ENCODE measurements at places on chromosomes 13 and 19.

DNA sequence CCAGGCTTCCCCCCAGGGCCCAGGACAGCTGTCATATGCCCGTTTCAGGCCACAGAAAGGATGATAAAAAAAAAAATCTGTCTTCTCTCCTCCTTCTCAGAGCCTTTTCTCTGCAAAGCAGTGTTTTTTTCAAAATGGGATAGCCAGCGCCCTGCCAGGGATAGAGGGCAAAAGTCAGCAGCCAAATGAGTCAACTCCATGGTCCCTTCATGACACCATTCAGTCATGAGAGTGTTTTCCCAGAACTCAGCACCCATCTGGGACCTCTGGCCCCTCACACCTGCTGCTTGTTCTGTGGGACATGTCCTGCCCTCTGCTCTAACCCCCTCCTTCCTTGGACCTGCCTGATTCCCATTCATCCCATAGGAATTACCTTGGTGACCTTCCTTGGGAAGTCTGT is 95.0 kb downstream of the CYSLTR2 start:
- DNase-seq, result no peak

GRCh38 chr19:49150106-49150943 is 4.9 kb downstream of the HRC start:
- peak; percentile 91 for DNase-seq

DNA sequence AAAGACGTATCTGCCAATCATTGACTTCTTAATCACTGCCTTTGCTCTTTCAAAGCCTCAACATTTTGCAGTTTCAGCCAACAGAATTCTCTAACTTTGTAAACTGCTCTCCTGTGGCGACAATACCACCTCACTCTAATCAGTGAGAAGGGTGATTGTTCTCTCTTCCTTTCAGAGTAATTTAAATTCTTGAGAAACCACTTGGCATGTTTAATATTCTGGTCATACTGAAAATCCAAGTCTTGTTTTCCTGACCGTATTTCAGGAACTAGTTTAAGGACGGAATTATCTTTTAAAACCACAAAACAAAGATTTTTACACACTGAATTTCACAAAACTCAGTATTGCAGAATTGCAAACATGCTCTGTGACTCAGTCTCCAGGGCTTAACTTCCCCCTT is 5.2 kb upstream of the CDC16 start:
- no peak for DNase-seq

DNA sequence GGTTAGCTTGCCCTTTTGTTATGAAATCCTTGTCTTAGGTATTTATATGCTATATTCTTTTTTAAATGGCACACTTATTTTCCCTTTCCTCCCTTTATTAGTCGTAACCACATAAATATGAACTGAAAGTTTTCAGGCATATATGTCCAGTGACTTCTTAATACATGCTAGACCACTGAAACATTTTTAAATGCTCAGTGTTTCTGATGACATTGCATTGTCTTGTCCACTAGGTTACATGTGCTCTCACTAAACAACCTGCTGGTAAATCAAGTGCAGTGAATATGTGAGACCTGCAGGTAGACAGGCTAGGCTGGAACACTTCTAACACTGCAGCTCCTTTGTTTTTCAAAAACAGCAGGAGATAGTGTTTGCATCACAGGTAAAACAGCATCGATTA is 332.6 kb upstream of the DACH1 start:
- DNase-seq, result no peak

GRCh38 chr13:83153848-83154247 is 728.4 kb downstream of the SLITRK1 start:
- peak; percentile 1 for DNase-seq

DNA sequence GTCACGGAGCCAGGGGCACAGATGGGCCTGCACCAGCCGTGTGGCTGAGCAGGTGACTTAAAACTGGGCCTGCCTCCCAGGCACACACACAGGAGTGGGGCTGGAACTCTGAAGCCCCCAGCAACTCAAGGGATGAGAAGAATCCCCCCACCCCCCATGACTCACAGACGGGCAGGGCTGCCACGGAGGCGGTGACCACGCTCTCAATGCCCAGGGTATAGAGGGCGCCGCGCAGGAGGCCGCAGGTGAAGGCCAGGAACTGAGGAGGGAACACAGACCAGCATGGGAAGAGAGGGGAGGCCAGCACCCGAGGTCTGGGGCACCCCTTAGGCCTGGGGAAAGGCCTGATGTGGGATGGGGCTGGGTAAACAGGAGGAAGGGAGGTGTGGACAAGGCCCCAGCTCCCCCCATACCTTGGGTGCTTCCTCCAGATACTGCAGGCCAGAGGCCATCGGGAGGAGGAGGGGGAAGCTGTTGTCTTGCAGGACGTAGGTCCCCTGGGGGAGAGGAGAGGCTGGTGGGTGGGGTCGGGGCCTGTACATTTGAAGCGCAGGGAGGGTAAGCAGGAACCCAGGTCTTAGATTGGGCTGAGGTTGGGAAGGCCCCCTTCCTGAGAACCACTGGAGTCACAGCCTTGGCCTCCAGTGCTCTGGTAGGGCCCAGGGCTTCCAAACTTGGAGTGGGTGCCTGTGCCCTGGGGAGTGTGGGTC is 3.1 kb upstream of the NKPD1 start:
- DNase-seq, result no peak

- DNase-seq, result peak; percentile 90
Observed at GRCh38 chr19:57664269-57665127, 4.2 kb upstream of the ZSCAN4 start.

DNA sequence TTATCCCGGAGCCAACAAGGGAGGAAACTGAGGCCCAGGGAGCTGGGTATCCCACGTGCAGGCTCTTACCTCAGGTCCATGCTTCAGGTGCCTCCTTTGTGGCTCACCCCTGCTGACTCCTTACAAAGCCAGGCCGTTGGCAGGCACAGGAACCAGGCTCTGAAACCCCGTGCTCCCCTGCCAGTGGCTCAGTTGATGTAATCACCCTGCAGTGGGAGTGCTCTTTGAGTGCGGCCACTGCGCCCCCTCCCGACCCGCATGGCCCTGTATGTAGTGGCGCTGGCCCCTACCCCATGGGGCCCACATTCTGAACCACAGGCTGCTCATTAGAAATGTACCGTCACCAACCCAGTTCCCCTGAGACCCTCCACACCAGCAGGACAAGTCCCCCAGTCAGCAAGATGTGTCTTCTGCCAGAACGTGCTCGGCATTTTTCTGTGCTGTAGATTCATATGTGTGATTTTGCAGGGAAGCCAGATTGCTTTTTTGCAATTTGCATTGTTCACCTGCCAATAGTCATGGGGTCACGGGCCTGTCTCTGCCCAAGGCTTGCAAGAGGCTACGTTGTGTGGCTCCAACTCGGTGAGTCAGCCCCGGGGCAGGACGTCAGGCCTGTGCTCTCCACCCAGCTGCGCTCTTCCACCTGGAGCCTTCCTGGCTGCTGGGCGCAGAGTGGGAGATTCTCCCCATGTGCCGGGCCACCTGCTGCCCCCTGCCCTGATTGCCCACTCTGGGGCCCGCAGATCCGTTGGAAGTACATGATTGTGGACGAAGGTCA is 60.3 kb downstream of the SMARCA4 start:
- DNase-seq, result no peak

DNA sequence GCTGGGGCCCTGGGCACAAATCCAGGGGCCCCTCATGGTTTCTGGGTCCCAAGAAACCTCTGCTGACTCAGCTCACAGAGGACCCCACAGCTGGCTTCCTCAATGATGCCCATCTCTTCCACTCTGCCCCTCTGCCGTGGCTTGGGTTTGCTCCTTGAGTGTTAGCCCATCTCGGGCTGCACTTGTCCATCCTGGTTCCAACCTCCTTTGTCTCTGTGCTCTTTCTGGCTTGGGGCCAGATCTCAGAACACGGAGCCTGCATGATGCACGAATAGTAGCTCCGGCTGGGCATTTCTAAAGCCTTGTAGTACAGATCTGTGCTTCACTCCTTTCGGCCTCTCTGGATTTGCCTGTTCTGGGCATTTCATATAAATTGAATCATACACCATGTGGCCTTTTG is 53.8 kb downstream of the F2RL3 start:
- DNase-seq, result no peak

- DNase-seq, result no peak
Observed at GRCh38 chr19:53160350-53160749, 1.5 kb upstream of the ZNF347 start.

- DNase-seq, result no peak
Observed at GRCh38 chr13:59016250-59016649, 1147.5 kb downstream of the DIAPH3 start.

GRCh38 chr19:51076631-51077213 is 6.0 kb downstream of the KLK14 start:
- DNase-seq, result no peak

DNA sequence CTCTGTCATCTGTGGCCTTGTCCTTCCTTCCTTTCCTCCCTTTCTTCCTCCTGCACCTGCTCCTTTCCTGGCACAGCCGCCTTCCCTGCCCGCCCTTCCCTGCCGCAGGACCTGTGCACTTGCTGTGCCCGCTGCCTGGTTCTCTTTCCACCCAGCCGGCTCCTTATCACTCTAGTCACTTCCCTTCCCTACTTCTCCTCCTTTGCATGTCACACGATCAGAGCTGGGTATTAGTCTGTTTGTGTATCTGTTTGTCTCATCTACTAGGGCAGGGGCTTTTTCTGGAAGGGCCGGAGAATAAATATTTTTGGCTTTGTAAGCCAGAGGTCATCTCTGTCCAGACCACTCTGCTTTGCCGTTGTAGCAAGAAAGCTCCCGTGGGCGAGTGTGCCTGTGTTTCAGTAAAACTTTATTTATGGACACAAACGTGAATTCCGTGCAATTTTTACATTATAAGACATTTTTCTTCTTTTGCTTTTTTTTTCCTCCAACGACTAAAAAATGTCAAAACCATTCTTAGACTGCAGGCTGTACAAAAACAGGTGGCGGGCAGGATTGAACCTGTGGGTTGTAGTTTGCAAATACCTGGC is 6.1 kb downstream of the KDM4B start:
- DNase-seq, result no peak

- peak; percentile 41 for DNase-seq
Observed at GRCh38 chr19:12828494-12828893, 5.9 kb downstream of the RTBDN start.

Measured in NCI-H146 (cell line).